ENCODE measurements at places on chromosomes 1 and 21.
A peak's percentile ranks its signal among the peaks of the same experiment; 100 is the strongest.

DNA sequence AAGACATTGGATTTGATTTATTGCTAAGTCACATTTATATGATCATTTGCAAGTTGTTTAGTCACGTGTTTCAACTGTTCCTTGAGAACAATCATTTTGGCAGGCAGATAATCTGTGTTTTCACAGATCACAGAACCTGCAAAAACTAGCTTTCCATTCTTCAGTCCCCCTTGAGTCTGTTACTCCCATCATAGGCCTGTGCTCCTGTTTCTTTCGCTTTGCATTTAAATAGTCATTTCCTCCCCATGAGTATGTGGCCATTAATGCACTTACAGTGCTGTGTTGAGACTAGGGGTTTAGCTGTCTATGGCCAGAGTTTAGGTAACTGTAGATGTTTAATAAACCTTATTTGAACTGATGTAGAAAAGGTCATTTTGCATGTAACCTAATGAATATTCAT, 214.5 kb downstream of the PATJ start:
- no peak for DNase-seq

DNA sequence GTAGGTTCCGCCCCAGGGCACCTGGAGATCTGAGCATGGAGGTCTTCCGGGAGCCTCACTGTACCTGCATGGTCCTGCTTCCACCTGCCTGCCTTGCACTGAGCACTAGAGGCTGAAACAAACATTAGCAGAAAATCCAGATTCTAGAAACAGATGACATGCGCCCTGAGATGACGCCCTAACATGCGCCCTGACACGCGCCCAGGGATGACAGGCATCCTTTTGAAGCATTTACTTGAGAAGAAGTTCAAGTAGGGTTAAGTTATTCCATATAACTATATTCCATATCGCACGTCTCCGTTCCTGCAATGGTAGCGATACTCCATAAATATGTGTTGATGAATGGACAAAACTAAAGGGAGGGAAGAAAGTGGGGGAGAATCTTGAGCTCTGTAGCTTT, 13.7 kb downstream of the ACTA1 start:
- DNase-seq, result no peak

- DNase-seq, result peak; percentile 89
Measured at GRCh38 chr1:22689505-22689904, 21.1 kb upstream of the EPHB2 start.

DNA sequence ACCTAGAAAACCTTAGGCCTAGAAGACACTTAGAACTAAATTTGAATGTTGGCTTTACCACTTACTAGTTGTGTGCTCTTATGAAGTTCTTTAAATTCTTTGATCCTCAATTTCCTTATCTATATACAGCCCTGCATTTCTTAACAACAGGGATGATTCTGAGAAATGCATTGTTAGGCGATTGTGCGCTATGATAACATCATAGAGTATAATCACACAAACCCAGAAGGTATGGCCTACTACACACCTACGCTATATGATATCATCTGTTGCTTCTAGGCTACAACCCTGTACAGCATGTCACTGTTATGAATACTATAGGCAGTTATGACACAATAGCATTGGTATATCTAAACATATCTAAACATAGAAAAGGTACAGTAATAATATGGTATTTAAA, 137.4 kb downstream of the CHD1L start:
- no peak for DNase-seq

DNA sequence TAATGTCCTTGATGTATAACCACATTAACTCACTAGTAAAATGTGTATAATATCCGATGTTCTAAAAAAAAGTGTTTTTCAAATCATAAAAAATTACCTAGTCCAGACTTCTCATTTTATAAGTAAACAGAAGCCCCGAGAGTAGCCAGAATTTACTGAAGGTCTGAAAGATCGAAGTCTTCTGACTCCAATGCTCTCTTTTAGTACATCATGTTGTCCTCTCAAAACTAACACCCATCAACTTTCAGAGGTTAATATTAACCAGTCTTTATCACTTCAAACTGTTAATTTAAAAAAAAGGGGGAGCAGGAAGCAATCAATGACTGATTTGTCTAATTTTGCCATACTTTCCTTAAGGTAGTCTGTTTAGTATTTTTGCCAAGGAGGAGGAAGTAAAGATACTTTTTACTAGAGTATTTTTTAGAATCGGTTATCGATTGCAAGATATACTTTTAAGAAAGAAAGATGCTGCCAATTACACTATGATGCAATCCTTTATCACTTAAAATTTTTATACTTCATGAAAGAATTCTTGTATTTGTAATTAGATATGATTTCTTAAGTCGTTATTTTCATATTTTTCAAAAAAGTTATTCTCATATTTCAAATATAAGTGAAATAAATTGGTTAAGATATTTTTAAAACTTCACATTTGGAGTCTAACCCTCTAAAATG, 25.5 kb downstream of the CCDC18 start:
- DNase-seq, result no peak

DNA sequence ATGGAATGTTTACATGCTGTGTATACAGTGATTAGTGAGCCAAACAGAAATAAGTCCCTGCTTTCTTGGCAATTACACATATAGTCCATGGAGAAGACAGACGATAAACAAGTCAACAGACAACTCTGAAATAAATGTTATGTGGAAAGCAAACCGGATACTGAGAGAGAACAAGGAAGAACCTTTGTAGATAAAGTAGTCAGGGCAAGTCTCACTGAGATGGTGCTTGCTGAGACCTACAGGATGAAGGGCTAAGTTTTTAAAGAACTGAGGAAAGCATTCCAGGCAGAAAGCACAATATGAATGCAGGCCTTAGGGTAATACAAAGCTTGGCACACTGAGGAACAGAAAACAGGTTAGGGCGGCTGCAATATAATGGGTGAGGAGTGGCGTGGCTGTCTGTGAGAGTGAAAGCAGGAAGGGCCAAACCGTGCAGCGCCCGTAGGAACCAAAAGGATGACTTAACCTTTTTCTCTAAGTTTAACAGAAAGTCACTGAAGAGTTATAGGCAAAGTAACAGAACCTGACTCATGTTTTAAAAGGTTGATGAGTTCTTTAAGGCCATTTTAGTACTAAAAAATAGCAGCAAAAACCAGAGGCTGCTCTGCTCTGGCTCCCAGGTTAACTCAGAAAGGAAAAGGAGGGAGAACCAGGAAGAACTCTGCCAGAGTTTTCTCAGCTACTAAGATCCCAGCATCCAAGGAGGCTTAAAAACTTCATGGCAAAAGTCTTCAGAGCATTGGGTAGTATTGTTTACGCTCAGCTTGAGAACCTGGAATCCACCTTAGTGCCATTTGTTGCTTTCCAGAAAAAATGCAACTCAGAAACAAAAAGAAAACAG, 8.7 kb upstream of the TTF2 start:
- no peak for DNase-seq

- DNase-seq, result no peak
Measured at GRCh38 chr1:177585302-177586220, 384.3 kb downstream of the SEC16B start.

DNA sequence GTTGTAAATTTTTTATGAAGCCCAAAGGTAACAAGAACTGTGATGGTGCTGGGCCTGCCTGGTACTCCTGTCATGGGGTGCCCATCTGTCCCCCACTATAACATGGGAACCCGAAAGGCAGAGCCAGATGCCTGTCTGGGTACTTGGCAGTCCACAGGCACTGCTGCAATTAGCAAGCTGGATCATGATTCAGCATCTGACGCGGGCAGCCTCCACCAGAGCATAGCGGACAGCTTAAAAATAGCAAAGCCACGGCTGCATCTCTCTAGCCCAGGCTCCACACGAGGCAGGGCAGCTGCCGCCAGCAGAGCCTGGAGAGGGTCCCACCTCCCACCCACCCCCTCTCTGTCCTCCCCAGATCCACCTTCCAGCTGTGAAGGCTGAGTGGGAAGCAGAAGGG, 22.9 kb downstream of the SUSD4 start:
- DNase-seq, result peak; percentile 59

- DNase-seq, result peak; percentile 54
Measured at GRCh38 chr1:31625561-31626222, 8.2 kb downstream of the HCRTR1 start.

GRCh38 chr1:78070758-78071157, 25.0 kb downstream of the GIPC2 start:
- peak; percentile 70 for DNase-seq

All from AG10803 (cell line).